ENCODE measurements at places on chromosomes 1 and 21.

DNA sequence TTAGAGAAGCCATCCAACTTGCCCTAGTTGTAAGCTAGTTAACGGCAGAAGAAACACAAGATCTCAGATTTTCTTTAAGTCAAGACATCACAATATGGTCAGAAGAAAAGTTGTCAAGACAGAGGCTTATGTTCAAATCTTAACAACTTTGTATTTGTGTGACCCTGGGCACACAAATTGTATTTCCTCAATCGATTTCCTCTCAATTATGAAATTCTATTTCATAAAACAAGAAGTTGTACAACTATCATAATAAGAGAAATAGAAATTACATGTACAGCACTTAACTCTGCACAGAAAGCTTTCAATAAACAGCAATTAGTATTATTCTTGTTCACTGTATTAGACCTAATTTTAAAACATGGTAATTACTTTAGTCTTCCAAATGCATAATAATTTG lies 62.9 kb upstream of the SDC3 start:
- DNase-seq = no peak

DNA sequence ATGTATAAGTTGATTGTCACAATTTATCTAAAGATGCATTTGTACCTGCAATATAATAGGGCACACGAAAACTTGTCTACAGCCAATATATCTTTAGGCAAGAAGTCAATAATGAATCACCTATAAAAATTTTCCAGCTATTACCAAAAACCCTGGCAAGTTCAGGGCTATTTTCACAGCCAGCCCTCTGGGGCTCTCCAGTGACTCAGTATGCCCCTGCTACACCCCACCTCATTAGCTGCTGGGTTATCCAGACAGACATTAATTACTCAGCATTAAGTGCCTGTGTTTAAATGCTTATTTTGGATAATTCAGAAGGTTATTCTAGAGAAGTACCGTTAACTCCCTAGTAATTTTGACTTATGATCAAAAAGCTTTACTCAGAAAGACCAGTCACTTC lies 220.2 kb downstream of the TBX15 start:
- no peak for DNase-seq

DNA sequence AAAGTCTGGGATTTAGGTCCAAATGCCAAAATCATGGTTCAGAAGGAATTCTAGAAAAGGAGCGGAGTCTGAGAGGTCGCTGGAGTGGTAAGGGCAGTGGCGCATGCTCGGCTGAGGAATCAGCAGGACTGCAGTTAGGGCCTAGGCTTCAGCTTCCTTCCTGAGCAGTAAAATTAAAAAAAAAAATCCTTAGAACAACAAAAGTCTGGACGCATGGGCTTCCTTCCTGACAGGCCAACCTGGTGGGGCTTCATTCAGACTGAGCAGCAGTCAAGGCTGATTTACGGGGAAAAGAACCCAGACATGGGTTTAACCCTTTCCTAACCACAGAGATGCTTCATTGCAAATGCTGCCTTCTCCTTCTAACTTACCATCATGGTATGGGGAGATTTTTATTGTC lies 17.1 kb downstream of the RNF220 start:
- DNase-seq = no peak

GRCh38 chr1:186700722-186701121 lies 20.5 kb upstream of the PTGS2 start:
- DNase-seq = no peak

- DNase-seq = no peak
Observed at GRCh38 chr1:32180186-32181060, 948 bp downstream of the TXLNA start.

DNA sequence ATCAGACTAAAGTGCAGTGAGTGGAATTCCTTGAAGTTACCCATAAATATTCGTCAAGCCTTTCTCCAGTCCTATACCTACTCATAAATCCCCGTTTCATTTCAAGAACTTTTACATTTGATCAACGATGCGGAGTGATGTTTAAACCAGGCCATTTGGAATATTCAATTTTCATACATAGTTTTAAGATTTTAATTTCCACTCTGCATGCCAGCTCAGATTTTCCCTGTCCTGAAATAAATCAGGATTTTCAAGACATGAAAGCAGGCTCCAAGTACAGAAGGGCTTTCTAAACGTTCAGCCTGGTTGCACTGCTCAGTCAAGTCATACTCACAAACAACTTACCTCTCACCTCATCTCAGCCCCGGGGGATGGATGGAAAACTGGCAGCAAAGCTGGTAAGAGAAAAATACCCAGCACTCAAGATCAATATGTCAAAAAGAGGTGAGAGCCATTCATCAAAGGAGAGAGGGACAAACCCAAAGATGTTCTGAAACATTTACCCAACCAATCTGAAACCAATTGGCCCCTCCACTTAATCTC lies 418.5 kb downstream of the PLPP3 start:
- no peak for DNase-seq

DNA sequence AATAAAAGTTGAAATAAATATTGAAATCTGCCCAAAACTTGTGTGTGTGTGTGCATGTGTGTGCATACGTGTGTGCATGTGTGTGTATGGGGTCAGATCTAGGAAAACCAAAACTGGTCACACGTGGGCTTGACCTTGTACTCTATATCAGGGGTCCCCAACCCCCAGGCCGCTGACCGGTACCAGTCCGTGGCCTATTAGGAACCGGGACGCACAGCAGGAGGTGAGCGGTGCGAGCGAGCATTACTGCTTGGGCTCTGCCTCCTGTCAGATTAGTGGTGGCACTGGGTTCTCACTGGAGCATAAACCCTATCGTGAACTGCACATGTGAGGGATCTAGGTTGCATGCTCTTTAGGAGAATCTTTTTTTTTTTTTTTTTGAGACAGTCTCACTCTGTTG lies 8.7 kb downstream of the DOP1B start:
- DNase-seq = no peak

All from Panc1 (cell line).